ENCODE measurements at places on chromosomes 3 and 15.

DNA sequence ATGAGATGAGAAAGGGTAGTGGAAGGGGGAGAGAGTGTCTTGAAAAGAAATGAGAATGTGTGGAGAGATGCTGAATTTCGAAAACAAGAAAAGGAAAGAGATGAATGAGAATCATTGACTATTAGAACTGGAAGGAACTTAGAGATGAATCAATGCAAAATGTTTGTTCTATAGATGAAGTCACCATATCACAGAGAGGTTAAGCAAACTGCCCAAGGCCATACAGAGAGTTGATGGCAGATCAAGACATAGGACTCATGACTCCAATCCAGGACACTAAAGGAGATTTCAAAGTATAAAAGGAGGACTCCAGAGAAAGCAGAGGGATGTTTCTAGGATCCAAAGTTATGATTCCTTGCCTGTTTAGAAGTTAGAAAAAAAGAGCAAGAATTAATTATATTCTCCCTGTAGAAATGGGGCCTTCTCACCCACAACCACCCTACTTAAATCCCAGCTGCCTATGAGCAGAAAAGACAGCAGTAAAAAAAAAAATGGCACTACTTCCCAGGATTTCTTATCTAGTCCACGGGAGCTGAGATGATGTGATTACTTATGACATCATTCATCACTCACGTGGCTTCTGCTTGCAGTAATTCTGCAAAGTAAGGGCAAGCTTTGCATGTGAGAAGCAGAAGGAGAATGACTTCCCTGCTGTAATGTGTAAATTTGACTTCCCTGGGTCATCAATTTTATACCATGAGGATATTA lies 210.8 kb upstream of the MRPL3 start:
- no peak for DNase-seq

DNA sequence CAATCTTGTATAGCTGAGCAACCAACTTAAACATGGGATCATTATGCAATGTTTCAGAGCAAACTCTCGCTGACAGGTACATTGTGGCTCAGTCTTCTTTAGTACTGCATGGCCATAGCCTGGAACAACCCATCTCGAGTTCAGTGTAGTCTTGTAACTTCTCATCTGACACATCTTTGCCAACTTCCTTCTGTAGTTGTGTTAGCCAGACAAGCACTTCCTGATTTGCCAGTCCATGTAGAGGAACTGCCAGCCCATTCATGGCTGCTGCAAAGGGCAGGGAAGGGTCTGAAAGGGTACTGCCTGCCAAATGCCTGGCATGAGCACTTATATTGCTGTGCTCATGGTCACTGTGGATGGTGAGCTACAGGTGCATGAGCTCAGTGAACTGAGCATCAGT lies 49.2 kb upstream of the CCDC54 start:
- no peak for DNase-seq

GRCh38 chr3:146594843-146595482 lies 10.2 kb downstream of the PLSCR5 start:
- peak; percentile 32 for DNase-seq

- DNase-seq, result no peak
These were observed 98.0 kb upstream of the LIMD1 start for GRCh38 chr3:45496555-45496954.

- no peak for DNase-seq
These were observed 401.7 kb upstream of the NR2F2 start for GRCh38 chr15:95928822-95929221.

DNA sequence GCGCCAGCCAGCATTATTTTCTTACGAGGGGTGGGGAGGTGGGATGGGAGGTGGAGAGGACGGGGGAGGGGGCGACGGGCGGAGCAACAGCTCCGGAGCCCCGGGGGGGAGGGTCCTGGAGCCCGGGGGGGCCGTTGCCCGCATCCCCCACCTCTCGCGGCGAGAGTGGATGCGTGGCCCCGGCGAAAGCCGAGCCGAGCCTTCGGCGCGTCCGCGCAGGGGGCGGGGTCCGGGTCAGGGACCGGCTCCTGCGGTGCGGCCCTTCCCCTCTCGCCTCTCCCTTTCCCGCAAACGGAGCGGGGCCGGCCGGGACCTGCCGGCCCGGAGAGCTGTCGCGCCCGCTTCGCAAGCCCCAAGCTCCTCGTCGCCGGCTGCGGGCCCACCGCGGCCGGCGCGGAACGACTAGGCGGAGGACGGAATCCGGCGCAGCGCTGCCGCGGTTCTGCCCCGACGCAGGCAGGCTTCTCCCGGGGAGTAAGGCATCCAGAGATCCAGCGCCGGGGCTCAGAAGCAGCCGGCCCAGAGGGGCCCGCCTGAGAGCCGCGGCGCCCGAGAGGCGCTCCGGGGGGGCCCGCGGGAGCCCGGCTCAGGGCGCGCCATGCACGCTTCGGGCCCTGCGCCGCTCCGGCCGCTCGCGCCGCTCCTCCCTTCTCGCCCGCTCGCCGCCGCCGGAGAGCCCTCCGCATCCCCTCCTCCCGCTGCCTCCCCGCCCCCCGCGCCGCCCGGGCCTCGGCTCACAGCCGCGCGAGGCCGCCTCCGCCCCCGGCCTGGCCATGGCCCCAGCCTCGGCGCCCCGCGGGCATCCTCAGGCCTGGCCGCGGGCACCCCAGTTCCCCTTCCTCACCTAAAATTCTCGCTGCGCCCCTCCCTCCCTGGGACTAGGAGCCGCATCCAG lies 459 bp upstream of the ADCY5 start:
- no peak for DNase-seq

- DNase-seq, result no peak
These were observed 29.0 kb upstream of the FGD5 start for GRCh38 chr3:14789640-14790285.

- DNase-seq, result no peak
These were observed 5.4 kb upstream of the HEG1 start for GRCh38 chr3:125061170-125061569.

- no peak for DNase-seq
These were observed 576.2 kb upstream of the KCNMB2 start for GRCh38 chr3:177960014-177960413.

DNA sequence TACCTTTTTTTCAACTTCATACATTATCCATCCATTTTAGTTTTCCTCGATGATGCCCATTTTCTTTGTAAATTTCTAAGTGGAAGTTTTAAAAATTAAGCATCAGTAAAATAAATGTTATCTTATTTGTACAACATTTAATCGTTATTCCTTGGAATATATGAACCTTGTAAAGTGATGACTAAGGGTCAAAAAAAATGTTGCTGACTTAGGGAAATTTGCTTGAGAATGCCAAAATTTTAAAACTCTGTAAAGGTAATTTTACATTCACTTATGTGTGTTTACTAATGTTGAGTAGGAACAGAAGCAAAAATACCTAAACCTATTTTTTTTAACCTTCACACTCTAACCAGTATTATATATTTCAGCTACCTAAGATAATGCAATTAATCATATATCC lies 917.1 kb downstream of the VGLL3 start:
- DNase-seq, result no peak

- no peak for DNase-seq
These were observed 812 bp downstream of the P4HTM start for GRCh38 chr3:48990636-48991469.

- peak; percentile 31 for DNase-seq
These were observed 49.8 kb upstream of the ARL8B start for GRCh38 chr3:5072100-5072816.

GRCh38 chr15:98774756-98775497 lies 126.6 kb downstream of the IGF1R start:
- DNase-seq, result no peak

DNA sequence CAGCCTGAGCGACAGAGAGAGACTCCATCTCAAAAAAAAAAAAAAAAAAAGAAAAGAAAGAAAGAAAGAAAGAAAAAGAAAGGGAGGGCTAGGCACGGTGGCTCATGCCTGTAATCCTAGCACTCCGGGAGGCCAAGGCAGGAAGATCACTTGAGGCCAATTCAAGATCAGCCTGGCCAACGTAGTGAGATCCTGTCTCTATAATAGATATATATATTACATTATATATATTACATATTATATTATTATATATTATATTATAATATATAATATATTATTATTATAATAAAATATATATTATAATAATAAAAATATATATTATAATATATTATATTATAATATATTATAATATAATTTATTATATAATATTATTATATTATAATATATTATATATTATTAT lies 48.9 kb downstream of the PTPN9 start:
- no peak for DNase-seq

DNA sequence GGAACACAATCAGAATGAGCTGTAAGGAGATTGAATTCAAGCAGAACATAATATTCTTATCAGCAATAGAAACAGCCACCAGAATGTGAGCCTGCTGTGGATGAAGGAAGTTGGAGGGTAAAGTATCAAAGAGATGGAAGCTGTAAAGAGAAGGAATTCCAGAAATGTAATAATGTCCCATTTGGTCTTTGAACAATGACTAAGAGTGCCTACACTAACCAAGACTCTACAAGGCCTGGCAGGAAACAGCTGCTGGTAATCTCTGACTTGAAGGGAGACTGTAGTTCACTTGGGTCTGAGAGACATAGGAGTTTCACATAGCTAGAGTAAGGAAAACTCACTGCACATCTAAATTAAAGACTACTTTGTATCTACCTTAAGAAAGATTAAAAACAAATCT lies 1176.0 kb upstream of the ALCAM start:
- DNase-seq, result no peak

DNA sequence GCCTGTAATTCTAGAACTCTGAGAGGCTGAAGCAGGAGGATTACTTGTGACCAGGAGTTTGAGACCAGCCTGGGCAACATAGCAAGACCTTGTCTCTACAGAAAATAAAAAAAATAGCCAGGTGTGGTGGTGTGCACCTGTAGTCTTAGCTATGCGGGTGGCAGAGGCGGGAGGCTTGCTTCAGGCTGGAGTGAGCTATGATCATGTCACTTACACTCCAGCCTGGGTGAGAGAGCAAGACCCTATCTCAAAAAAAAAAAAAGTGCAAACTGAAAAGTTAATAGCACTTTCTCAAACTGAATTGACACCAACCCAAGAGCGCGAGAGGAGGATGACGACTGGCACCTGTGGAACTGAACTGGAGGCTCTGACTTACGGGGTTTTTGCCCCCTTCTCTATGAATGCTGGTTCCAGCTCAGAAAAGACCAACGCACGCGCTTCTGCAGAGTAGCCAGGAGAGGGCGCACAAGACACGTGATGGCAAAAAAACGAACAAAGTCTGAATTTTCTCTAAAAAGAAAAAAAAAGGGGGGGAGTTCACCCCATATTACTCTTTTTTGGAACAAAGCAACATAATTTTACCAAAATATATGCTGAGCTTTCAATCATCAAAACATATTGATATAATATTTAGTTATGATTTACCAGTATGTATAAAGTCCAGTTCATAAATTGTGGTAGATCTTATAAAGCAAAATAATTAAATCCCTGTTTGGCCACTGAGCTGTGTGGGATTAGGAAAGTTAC lies 23.7 kb downstream of the CFAP92 start:
- DNase-seq, result peak; percentile 60

- DNase-seq, result no peak
These were observed 27.4 kb downstream of the CALML4 start for GRCh38 chr15:68177742-68178141.

DNA sequence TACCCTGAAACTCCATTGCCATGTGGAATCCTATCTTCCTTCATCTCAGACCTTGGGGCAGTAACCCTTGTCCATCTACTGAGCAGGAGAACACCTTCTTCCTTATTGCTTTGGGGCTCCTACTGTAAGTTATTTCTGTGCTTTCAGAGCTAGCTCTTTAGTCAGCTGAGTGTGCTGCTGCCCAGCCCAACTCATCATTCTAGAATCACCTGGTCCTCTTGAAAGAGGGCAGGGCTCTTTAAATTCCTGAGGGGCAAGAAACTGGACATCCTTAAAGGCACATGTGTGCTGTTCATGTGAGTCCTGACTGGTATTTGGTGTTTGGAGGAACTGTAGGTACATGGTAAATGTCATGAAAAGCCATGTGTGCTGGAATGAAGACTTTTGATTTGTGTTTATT lies 140.9 kb downstream of the ARNT2 start:
- DNase-seq, result no peak

- no peak for DNase-seq
These were observed 139.3 kb downstream of the STT3B start for GRCh38 chr3:31671976-31672375.

DNA sequence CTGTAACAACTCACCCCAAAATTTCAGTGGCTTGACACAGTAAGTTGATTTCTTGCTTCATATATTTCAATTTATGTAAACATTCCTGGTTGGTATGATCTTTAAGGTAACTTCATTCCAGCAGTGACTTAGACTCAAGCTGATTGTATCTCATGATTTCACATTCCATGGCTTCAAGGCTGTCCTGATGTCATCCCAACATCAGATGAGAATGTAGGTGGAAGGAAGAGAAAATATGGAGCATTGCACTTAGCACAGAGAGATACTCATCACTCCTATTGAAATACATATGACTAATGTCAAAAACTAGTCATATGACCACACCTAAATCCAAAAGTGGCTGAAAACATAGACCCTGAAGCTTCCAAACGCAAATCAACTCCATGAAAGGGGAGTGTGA lies 793.8 kb downstream of the TBL1XR1 start:
- DNase-seq, result no peak

- no peak for DNase-seq
These were observed 55.1 kb downstream of the RBMS3 start for GRCh38 chr3:29335943-29336342.

GRCh38 chr3:139677388-139678155 lies at the start of gene NMNAT3:
NMNAT3 (minus strand) TSS chr3:139677972; CDS start chr3:139627724, 50,248 bp downstream.
- DNase-seq, result peak; percentile 52

DNA sequence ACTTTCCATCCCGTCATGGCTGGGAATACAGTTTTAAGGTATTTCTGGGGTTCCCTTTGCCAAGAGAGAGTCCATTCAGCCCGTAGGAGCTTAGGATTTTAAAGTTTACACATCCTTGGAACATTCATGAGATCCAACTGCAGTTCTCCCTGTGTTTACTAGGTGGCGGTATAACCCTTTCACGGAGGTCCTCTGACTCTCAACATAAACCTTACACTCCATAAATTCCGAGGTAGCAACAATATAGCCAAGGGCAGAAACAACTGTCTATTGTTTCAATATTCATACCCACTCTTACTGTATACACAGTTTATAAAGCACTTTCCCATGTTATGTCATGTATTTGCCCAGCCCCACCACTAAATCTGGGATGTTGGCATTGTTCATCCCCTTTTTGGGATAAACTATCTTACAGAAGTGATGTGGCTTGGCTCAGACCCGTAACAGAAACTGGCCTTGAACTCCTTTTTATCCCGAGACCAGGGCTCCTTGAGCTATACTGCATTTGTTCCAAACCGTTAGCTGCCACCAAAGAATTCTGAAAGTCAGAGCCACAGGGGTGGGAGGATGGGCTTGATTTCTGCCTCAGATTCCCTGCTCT lies 69.2 kb upstream of the COL6A5 start:
- DNase-seq, result peak; percentile 66

DNA sequence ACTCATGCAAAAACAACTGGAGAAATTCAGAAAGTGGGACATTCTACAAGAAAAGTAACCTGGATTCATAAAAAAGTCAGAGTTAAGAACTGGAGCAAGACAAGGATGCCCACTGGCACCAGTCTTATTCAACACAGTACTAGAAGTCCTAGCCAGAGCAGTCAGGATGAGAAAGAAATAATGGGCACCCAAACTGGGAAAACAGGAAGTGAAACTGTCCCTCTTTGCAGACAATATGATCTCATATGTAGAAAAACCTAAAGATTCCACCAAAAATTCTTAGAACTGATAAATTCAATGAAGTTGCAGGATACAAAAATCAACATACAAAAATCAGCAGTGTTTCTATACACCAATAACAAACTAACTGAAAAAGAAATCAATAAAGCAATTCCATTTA lies 37.4 kb downstream of the TXNRD3 start:
- no peak for DNase-seq

- DNase-seq, result no peak
These were observed 1.3 kb upstream of the CTNNB1 start for GRCh38 chr3:41198046-41198445.

GRCh38 chr3:160793722-160794252 lies 37.8 kb downstream of the PPM1L start:
- DNase-seq, result no peak

All from SK-MEL-5 (cell line).